ENCODE measurements at places on chromosomes 7 and 10. TPM values are rescaled to one million over a fixed set of nuclear protein-coding genes. Genes with fewer than 3 reads are reported as not detected.

Gene CTAGE4
- total RNA-seq: 1.3 TPM

Gene PODXL
- 23.9 TPM for total RNA-seq

Gene PLAU
- total RNA-seq: 112 TPM

Gene STARD3NL
- total RNA-seq: 30.7 TPM

Gene GJD4
- total RNA-seq: not detected

Gene SCART1
- 4.8 TPM for total RNA-seq

Gene GIMAP1
- total RNA-seq: not detected

Gene GPR37
- 43.7 TPM for total RNA-seq

Gene MSS51
- total RNA-seq: 2.8 TPM

Gene MYL10
- 0.52 TPM for total RNA-seq

Gene PLAC9
- total RNA-seq: 131 TPM

Gene CFAP69
- 1.1 TPM for total RNA-seq

Gene CACNB2
- total RNA-seq: 0.43 TPM

Gene SDHAF3
- total RNA-seq: 10.0 TPM

Gene CYP3A7
- total RNA-seq: not detected

Gene EVX1
- total RNA-seq: not detected

Gene PROSER2
- total RNA-seq: 8.8 TPM

Gene NUTM2E
- total RNA-seq: 0.89 TPM

Gene SPRN
- 2.2 TPM for total RNA-seq

Gene ANKRD7
- not detected for total RNA-seq

Gene PRSS1
- total RNA-seq: not detected

Gene TMEM176A
- not detected for total RNA-seq

Gene MKX
- total RNA-seq: 20.5 TPM

Gene ARL4A
- total RNA-seq: 11.0 TPM

Gene UTF1
- total RNA-seq: not detected

Gene GPR141
- total RNA-seq: not detected

All from osteocyte (in vitro differentiated cells).